ENCODE measurements at places on chromosomes 5 and 9.

DNA sequence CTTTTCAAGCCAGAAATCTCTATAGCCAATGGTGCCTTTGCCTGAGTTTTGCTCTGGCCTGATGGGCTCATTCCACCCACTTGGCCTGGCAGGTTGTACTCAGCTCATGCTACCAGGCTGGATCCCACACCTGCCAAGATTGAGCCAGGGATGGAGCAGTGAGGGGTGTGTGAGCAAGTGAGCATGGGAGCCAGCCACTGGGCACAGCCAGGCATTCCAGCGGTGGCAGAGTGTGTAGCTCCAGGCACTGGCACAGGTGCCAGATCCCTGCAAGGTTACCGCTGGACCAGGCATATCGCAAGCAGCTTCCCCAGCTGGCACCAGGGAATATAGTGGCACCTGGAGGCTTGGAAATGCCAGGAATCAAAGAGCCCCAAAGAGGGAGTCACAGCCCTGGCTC lies 2395.6 kb upstream of the C9orf72 start:
- no peak for DNase-seq

- no peak for DNase-seq
These were observed 103.1 kb downstream of the MTREX start for GRCh38 chr5:55410845-55411244.

GRCh38 chr5:171010816-171011215 lies 149.0 kb downstream of the RANBP17 start:
- no peak for DNase-seq

DNA sequence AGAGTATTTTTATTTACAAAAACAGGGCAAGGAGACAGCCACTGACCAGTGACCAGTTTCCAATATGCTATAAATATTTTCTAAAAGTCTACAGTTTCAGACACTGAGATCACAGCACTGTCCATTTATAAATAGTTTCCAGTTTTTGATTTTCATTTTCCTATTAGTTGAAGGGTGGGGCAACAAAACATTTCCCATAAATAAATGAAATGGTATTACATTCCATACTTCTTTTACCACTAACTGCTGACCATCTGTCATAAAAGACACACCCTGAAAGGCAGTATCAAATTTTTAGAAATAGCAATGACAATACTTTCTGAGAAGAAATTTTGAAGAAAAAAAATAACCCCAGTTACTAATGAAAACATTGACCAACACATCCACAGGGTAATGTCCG lies 126.7 kb downstream of the ARSB start:
- DNase-seq: no peak

DNA sequence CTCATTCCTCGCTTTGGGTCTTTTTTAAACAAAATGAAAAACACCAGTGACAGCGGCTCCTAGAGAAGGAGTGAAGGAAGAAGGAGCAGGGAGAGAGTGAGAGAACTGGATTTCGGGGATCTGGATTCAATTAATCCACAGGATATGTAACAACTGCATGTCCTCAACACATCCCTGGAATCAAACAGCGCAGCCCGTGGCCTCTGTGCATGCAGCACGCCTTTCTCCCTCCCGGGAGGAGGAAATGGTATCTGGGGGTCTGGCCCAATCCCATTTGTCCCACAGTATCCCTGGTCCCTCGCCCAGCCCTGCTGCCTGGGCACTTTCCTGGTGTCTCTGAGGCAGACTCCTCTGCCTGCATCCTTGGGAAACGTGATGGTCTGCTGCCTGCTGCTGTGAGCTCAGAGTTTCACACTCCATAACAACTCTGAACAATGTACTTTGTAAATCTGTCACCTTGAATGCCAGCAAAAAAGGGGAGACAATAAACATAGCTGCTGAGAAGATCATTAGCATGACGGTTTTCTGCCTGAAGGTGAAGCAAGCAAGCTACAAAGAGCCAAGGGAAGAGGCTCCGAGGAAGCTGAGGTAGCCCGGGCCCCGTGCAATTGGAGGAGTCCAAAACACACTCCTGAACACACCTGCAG lies 56.1 kb downstream of the PTCH1 start:
- no peak for DNase-seq

DNA sequence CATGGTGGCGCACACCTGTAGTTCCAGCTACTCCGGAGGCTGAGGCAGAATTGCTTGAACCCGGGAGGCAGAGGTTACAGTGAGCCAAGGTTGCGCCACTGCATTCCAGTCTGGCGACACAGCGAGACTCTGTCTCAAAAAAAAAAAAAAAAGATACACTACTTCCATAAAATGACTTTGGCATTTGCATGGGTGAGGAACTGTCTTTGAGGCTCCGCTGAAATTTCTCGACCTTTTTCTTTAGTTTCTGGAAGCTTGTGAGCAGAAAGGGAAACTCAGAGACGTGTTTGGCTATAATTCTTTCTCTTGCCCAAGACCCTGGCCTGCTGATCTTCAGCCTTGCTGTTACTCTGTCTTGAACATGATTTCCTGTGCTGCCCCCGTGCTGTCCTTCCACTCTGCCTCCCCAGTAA lies 37.3 kb downstream of the SPIN1 start:
- DNase-seq: no peak

DNA sequence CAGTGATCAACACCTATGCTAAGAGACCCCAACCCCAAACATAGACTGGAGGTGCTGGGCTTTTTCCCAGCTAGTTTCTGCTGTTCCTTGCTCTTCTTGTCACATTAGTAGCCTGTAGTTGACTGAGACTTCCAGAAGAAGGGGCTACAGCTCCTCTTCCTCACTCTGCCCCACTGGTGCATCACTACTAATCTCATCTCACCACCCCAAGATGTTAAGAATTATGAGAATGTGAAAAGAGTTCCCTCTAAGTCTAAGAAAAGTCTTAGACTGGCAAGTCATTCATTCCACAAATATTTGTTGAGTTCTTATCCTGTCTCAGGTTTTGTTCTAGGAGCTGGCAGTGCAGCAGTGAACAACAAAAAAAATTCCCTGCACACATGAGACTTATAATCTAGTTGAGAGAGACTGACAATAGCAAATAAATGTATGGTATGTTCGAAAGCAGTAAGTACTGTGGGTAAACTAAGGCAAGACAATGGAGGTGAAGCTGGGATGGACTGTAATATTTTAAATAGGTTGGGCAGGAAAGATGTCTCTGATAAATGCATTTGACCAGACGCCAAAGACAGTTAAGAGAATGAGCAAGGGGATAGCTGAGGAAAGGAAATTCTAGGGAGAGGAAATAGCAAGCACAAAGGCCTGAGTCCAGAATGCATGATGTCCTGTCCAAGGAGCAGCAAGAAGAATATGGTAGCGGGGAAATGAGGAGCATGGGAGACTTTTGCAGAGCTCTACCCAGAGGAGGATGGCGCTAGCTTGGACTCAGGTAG lies 92.3 kb downstream of the PTCD2 start:
- no peak for DNase-seq

All from right renal pelvis (tissue), 4 donors.